ENCODE measurements at places on chromosomes 4 and X.

DNA sequence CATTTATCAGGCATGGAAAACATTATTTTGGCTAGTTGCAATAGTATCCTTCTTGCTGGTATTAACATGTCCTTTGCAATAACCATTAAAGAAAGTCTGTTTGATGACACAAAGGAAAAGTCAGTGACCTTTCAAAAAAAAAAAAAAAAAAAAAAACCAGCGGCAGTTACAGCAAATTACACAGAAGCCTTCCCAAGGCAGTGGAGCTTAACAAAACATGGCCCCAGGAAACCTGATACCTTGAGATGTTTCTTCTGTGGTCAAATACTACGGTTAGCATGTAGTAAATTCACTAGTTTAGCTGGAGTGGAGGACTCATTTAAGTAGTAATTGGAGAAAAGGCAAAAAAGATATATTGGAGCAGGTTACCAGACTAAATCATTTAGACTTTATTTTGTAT, 359.1 kb downstream of the DACH2 start:
- DNase-seq: no peak

DNA sequence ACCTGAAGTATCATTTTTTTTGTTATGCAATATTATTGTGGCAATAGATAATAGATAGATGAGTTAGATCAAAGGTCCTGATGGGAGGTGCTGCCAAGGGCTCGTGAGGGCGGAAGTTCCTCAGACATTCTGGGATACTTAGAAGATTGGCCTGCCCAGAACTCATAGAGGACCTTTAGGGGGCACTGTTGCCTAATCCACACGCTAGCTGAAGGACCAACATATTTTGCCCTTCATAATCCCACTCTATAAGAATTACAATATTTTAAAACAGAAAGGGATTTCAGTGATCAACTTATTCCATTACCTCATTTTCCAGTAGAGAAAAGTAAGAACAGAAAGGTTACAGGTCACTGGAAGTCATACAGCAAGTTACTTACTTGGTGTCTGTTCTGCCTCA, 22.9 kb upstream of the COX7B2 start:
- DNase-seq: no peak

GRCh38 chr4:142567620-142568451, 278.3 kb downstream of the INPP4B start:
- DNase-seq: no peak

DNA sequence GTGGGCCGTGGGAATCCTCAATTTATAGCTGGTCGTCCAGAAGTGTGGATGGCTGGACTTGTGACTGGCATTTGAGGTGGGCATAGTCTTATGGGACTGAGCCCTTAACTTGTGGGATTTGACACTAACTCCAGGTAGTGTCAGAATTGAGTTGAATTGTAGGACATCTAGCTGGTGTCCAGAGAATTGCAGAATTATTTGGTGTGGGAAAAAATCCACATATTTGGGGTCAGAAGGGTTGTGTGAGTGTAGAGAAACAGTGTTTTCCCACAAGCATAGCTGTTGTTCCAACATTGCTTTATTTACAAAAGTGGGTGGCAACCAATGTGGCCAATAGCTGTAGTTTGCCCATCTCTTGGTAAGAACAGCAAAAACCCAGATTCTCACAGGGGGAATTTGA, 91.3 kb downstream of the MOSPD2 start:
- DNase-seq: no peak

GRCh38 chr4:3733195-3733594, 33.0 kb upstream of the ADRA2C start:
- DNase-seq: no peak

DNA sequence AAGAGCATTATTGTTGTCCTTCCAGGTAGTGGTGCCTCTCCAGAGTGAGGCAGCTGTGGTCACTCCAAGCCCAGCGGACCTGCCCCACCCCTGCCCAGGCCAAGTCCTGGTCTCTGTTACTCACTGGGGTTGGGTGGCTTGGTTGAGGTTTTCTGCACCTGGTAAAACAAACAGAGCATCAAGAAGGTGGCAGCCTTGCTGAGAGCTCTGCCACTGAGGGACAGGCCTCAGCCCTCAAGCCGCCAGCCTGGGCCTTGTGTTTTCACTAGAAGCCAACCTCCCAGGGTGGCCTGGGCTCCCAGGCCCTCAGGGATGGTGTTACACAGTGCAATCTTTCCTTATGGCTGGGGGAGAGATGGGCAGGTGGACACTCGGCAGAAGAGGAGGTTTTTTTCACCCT, 182.7 kb downstream of the BCOR start:
- no peak for DNase-seq

DNA sequence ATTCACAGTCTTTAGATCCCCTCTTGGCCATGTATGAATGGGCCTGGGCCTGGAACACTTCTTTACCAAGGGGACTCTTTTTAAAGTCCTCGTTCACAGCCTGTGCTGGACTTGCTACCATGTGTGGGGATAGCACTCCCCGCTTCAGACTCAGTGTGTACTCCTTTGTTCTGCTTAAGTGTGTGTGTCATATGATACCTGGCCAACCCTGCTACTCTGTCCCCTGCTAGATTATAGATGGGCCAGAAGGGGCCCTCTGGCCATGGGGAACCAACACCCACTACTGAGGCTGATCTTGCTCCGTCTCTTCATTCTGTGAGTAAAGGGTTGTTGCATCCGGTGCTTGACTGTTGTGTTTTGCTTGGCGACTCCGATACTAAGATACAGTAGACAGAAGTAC, 8.0 kb downstream of the CCDC110 start:
- peak; percentile 25 for DNase-seq
